Panc1 (cell line): ENCODE measurements at places on chromosomes 7 and 10.

DNA sequence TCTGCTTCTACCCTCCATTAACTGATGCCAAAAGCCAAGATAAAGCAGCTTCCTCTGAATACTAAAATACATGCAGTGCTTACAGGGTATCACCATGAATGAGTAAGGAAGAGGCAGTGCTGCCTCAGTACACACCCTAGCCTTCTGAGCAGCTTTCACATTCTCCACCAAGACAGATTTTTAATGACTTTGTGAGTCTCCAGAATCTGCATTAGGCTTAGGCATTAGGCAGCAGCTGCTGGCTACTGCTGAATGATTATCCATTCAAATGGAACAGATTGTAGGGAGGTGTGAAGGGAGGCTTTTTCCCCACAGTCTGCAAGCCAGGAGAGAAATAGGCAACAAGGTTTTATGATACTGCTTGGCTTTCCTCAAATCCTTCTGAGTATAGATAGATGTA, 1226.7 kb upstream of the LRRN3 start:
- DNase-seq: no peak

GRCh38 chr10:132292287-132293200, 15.2 kb downstream of the STK32C start:
- no peak for DNase-seq

DNA sequence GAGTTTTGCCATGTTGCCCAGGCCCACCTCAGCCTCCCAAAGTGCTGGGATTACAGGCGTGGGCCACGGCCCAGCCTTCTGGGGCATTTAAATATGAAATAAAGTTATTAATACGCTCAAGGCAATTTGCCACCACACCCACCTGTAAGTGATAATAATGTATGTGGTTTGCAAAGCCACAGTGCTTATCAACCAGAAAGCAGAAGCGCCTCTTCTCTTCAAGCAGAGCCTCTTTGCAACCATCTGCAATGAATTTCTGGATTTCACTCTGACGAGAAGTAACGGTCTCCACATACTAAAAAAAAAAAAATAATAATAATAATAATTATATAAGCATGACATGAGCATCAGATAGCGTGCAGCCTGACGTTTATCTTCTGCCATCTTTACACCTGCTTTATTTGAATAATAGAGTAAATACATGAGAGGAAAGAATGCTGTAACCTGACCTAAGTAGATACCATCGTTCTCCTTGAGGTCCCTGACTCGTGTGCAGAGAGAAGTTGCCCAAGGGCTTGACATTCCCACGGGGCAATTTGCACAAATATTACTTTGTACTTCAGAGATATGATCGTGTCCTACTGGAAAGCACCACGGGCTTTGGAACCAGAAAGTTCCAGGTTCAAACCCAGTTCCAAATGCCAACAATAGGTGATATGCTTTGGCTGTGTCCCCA, 34.0 kb downstream of the BRI3 start:
- no peak for DNase-seq

GRCh38 chr10:5573968-5574641, 49.3 kb downstream of the CALML3 start:
- no peak for DNase-seq

DNA sequence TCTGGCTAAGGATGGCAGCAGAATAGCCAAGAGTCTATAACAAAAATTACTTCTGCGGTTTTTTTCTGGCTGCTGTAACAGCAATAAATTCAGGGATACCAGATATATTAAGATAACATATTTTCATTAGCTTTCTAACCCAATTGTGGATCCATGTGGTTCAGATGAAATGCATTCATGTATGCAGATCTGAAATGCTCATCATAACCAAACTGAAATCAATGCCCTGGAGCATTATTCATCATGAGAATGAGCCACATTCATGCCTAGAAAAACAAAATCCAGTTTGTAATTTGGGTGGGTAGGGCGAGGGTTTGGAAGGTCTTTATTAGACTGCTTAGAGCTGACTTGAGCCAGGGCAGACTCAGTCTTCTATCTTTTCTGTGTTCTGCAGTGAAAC, 69.8 kb upstream of the SEMA3A start:
- DNase-seq: no peak

- no peak for DNase-seq
Observed at GRCh38 chr10:30789806-30790205, 160.3 kb upstream of the LYZL2 start.

GRCh38 chr10:21525367-21526187, at the start of gene SKIDA1:
Gene SKIDA1, minus strand, starts transcription at chr10:21525682. Its CDS starts 7,860 bp downstream, at chr10:21517822.
- DNase-seq: no peak

- DNase-seq: no peak
Observed at GRCh38 chr7:30915005-30915601, 3.5 kb downstream of the AQP1 start.

- no peak for DNase-seq
Observed at GRCh38 chr7:139046143-139046542, 10.3 kb upstream of the ZC3HAV1L start.

DNA sequence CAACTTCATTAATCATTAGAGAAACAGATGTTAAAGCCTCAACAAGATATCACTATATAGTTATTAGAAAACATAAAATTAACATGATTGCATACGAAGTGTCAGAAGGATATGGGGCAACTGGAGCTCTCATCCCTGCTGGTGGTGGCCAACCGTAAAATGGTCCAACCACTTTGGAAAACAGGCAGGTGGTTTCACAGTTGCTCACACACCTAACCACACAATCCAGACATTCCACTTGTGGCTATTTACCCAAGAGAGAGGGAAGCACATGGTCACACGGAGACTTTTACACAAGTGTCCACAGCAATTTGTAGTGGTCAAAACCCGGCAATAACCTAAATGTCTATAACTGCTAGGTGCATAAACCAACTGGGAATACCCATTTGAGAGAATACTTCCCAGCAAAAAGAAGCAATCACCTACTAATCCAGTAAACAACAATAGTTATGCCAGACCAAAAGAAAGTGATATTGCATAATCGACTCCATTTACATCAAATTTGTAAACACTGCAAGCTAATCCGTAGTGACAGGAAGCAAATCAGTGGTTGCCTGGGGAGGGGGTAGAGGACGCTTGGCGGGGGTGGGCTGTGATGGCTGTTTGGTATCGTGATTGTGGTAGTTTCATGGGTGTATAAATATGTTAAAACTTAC, 91.8 kb downstream of the LARP4B start:
- no peak for DNase-seq
